ENCODE measurements at places on chromosomes 12 and 14.

DNA sequence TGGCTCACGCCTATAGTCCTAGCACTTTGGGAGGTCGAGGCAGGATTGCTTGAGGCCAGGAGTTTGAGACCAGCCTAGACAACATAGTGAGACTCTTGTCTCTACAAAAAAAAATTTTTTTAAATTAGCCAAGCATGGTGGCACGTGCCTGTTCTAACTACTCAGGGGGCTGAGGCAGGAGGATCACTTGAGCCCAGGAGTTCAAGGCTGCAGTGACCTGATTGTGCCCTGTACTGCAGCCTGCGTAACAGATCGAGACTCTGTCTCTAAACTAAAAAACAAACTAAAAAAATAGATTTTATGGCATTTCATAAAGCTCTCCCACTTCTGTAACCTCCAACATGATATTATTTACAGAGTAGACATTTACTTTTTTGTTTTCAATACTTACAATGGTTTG, 29.6 kb downstream of the PNMA1 start:
- no peak for DNase-seq

DNA sequence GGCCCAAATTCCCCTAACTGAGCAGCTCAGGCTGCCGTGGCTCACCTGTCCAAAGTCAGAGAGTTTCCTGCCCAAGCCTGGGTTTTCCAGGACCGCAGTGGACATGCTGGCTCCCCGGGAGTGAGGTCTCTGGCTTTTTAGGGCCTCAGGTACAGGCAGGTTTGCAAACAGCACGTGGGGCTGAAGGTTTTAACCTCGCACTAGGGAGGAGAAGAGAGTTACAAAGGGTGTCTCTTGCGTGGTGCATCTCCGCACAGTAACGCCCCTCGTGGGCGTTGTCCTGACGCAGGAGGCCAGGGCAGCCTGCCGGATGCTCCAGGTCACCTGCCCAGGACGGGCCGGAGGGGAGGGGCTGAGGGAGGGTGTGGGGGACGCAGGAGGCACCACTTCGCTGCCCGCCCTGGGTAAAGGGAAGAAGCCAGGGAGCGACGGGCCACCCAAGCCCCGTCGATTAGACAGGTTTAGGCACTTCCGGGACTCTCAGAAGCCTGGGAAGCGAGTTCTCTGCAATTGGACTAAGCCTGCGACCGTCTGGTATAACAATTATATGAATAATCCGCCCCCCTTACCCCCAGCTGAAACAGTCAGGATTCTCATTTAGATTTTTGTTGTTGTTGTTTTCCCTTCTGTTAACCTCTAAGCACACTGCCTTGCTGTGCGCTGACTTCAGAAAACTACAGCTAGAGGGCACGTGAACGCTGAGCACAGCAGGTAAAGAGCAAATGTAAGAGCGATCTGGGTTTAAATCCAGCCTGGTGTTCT, at the start of gene PAH:
TSS of gene PAH (minus strand) at position 219 of the 762 bp plus-strand sequence. CDS start at position 105, 114 bp downstream.
- DNase-seq: peak; percentile 0

DNA sequence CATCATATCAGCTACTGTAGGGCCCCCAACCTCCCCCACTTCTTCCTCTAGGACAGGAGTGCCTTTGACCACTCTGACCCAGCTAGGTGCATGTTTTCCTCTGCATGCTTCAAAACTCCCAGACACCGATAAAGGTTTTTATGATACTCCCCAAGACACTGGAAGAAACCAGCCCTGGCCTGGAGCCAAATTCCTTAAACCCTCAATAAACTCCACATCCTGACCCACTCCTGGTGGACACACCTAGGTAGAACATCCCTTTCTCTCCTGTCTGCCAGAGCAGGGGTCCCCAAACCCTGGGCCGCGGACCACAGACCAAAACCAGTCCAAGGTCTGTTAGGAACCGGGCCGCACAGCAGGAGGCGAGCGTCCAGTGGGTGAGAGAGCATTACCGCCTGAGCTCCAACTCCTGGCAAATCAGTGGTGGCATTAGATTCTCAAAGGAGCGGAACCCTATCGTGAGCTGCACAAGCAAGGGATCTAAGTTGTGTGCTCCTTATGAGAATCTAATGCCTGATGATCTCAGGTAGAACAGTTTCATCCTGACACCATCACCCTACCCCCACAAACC, 49.6 kb downstream of the NT5DC3 start:
- DNase-seq: no peak

GRCh38 chr12:39239490-39240486, 203.1 kb downstream of the KIF21A start:
- no peak for DNase-seq

- DNase-seq: peak; percentile 54
These were observed 34.4 kb downstream of the WBP11 start for GRCh38 chr12:14768823-14769405.
